Stimulated activated CD4-positive, alpha-beta T cell treated with anti-CD3 and anti-CD28 coated beads, Interleukin-15, amount 100 ng/mL, for 48 hours (primary cell): ENCODE measurements at places on chromosomes 1 and 21.
A peak's percentile ranks its signal among the peaks of the same experiment; 100 is the strongest.

- no peak for DNase-seq
These were observed 5.6 kb downstream of the ZBTB8B start for GRCh38 chr1:32470431-32470830.

DNA sequence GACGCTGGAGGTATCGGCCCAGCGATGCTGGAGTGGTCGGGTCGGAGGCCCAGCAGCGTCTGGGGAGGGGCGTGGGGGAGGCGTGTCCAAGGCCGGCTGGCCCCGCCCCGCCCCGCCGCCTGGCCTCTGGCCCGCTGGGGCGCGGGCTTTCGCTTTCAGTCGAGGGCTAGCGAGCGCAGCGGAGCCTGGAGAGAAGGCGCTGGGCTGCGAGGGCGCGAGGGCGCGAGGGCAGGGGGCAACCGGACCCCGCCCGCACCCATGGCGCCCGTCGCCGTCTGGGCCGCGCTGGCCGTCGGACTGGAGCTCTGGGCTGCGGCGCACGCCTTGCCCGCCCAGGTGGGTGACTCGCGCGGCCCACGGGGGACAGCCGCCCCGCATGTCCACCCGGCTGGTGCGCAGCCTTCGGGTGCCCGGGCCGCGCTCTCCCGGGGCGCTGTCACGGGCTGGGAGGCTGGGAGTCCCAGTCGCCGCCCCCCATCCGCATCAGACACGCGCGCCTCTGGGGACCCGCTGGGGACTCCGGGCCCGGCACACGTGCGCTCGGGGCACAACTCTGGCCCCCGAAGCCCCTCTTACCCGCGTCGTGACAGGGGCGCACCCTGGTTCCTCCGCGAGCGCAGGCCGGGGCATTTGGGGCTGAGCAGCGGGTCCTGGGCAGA lies at the start of gene TNFRSF1B:
Gene TNFRSF1B (plus strand): TSS at position 158 of the 659 bp plus-strand sequence. CDS start 101 bp downstream, at position 259.
- DNase-seq: no peak

GRCh38 chr1:45026446-45026845 lies 14.4 kb downstream of the UROD start:
- DNase-seq: no peak

DNA sequence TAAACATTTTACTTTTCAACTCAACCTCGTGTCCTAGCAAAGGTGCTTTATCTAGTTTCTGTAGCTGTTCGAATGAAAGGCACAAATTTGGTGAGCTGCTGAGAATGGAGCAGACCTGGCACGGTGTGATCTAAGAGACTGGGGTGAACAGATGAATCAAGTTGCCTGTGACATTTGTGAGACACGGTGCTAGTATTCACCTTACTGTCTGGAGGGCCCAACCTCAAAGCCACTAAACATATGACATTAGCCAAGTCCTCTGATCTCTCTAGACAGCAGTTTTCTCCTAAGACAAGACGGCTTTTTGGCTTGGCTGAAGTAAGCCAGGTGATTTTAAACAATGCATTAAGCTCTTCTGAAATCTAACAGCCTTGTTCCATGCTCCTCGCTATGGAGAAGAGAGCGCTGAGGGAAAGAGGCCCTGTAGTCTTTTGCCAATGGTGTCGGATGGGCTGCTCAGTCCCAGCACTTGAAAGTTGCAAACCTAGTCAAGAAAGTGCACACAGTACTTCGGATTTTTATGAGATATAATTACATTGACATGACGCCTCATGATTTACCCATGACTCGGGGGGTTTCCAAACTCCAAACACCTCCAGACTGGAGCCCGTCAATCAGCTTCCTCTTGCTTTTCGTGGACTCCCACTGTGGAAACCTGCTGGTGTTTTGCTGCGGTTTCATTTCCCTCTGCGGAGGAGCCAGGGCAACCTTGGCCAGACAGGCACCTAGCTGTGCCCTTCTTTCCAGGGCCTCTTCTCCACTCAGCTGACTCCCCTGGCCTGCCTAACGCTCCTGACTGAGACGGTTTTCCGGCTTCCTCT lies 794 bp upstream of the TOR3A start:
- peak; percentile 12 for DNase-seq

DNA sequence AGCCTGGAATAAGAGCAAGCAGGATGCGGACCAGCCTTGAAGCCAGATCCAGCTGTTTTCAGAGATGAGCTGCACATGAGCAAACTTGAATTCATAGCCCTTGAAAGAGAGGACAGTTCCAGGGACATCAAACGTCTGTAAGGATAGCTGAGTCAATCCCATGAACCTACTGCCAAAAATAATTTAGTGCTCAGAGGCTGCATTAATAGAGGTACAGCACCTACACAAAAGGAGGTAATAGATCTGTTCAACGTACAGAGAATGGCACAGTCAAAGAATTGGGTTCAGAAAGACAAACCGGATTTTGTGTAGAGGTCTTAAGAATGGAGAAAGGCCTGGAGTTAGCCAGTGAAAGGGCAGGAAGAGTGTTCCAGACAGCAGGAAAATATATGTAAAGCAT lies 110.8 kb upstream of the ZC3H12A start:
- DNase-seq: no peak

DNA sequence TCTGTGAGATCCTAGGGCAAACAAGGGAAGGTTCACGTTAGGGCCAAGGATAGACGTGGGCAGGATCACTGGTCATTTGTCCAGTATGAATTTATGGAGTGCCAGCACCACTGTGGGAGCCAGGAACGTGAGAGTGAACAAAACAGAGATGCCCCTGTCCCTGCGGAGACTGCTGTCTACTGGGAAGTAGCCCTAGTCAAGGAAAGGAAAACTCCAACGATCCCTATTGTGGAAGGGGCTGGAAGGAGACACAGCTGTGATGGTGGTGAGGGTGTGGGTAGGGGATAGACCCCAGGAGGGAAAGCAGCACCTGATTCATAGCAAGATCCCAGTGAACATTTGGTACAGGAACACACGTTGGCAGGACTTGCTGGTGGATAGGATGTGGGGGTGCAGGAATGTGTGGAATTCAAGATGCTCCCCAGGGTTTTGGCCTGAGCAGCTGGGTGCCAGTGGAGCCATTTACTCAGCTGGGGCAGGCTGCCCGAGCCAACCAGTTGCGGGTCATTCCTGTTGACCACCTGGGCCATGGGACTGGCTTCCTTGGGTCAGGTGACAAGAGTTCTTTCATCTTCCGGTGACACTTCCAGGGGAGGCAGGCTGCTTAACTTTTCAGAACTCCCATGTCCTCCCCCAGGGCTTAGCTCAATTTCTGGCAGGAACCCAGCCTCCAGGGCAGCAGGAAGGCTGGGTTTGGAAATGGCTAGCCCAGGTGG lies 1.2 kb upstream of the ATP13A2 start:
- DNase-seq: no peak

- DNase-seq: no peak
These were observed 15.2 kb downstream of the NR5A2 start for GRCh38 chr1:200042552-200043335.

DNA sequence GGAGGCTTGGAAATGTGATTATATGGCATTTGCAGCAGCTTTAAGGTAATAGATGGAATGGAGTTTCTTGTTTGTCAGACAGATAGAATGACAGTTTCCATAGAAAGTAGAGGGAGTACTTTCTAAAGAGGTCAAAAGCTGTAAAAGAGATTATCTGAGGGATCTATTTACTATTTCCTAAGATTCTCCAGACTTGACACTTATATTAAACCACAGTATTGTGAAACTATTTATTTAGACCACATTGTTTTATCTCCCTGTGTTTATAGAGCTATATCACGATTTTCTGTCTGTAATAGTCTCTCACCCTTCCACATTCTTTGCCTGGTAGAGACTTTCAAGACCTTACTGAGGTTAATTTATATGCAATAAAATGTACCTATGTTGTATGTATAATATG lies 66.7 kb downstream of the MAN1A2 start:
- no peak for DNase-seq

DNA sequence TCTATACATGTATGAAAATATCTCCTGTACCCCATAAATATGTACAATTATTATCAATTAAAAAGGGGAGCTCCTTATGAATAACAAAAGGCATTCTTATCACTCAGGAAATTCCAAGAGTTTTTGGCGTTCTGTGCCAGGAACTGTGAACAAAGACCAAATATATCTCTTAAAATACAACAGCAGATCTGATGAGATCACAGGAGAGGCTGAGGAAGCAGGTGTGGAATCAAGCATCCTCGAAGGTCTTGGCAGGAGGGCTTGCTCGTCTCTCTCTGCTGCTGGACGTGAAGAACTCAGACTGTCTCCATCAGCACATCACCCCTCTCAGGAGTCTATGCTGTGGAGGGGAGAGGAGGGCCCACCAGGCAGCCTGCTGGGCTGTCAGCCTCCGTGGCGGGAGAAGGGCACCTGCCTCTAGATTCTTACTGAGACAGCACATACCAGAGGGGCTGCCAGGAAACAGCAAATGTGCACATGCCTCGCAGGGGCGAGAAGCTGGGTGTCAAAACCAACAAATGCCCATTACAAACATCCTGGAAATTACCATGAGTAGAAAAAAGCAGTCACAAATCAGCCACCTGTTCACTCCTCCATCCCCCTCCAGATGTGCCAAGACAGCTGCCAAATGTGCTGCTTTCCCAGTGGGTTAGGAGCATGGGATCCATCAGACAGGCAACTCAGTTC lies 30.8 kb upstream of the FAM89A start:
- DNase-seq: no peak
